ENCODE measurements at places on chromosomes 2 and 18.

DNA sequence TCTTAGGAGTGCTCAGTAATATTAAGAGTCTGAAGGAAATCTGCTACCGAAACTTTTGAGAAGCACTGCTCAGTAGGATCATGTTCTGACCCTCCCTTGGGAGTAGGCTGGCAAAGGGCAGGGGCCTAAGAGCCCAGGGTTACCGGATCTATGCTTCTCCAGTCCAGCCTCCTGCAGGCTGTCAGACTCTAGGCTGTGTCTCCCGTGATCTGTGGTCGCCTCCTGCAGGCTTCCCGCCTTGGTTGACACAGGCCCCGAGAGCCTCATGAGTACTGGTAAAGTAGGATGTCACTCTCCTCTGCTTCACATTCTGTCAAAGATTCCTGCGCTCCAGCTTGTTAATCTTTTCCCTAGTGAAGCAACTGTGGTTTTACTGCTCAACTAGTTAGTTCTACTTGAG is 647.8 kb upstream of the RAB6C start:
- DNase-seq = no peak

DNA sequence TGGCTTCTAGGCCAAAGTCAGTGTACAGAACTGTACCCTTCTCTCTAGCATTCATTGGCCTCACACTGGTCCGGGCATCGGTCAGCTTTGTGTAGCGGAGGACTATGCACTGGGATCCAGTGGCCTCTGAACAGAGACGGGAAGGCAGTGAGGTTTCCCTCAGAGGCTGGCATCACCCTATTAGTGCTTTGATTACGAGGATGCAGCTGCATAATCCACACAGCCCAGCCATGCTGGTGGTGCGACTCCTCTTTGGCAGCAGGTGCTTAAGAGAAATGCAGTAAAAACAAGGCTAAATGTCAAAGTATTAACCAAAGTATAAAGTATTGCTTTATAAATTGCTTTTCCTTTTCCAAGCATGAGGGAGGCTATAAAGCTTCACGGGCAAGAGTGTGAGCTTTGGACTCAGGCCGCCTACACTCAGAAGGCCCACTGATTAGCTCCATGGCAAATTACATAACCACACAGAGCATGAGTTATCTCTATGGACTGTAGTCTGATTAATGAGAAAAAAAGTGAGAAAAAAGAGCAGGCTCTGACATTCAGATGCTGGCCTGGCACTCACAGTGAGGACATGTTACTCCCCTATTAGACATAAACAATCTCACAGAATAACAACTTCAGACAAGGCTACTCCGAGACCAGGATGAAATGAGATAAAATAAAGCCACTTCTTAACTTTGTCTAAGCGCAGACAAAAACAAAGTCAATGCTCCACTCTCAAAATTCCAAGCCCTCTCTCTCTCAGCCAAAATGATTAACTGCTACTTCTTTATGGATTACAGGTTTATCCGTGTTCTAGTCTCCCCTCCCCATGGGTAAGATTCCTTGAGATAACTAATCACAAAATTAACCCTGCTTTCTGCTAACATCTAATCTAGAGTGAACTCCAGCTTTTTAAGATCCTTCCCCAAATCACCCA is 6.4 kb upstream of the CRYGC start:
- no peak for DNase-seq

- DNase-seq = no peak
Observed at GRCh38 chr2:62313449-62314227, 117.7 kb downstream of the B3GNT2 start.

DNA sequence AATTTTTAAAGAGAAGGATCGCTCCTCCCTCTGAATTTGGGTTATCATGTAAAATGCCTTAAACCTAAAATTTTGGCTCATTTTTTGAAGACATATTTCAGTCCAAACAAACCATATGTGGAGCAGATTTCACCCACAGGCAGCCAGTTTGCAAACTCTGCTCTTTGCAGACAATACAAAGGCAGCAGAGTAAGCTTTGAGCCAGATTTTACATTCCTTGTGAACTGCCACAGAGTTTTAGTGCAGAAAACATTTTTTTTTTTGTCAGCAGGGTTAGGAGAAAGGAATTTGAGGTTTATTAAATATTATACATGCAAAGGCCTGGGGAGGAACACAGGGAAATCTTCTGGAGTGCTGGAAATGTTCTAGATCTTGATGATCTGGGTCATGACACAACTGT is 171.9 kb upstream of the FN1 start:
- DNase-seq = no peak

DNA sequence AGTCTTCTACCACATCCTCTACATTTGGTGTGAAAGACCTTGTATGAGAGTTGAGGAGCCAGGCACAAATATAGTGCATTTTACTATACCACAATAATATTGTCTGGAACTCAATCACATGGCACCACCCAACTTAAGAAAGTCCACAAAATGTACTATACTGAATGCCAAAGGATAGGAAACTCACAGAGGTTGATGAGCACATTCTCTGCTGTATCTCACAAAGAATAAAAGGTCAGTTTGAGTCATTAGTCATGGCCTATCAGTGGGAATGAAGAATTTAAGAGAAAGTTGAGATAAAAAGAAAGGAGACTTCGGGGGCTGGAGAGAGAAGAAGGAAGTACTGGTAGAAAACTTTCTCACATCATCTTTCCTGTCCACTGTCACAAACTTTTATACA is 134.3 kb downstream of the RDH14 start:
- DNase-seq = no peak

- DNase-seq = no peak
Observed at GRCh38 chr2:187552381-187552780, 1.9 kb downstream of the TFPI start.

DNA sequence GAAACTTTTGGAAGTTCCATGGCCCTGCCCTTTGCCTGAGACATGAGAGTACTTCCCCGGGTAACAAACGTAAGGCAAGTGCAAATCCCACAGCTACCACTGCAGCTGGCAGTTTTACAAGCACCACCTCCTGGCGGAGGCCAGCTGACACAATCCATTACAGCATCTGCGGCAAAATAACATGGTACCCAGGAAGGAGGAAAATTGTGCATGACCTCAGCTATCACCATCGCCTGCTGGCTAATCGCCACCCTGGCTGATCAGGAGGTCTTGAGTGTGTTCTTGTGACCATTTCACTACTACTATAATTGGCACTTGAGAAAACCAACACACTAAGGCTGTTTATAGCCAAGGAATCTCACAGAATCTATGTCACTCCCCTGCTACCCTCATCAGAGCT is 71.7 kb upstream of the SERPINE2 start:
- no peak for DNase-seq
